ENCODE measurements at places on chromosomes 1 and 21.

GRCh38 chr1:206464456-206464964 is 5.8 kb upstream of the IKBKE start:
- no peak for DNase-seq

DNA sequence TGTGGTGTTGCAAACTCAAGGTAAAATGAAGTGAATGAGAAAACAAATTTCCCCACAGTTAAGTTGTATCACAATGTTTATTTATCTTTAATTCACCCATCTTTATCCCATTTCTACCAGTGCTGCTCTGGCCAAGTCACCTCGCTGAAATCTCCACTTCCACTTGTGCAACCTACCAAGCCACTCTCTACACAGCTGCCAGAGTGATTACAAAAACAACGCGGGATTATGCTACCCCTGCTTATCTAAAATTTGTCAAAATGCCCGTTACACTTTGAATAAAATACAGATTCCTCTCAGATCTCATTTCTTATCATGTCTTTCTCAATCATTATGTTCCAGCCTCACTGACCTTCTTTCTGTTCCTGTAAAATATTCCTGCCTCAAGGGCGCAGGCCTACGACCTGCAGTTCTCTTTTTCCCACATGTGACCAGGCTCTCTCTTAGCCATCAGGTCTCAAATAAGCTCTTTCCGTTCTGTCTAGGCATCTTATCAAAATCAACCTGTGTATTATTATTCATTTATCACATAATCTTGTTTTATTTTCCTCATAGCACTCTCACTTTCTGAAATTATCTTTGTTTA is 95.6 kb downstream of the NTMT2 start:
- DNase-seq = no peak

- DNase-seq = no peak
Measured at GRCh38 chr1:240800291-240800690, 188.3 kb upstream of the GREM2 start.

DNA sequence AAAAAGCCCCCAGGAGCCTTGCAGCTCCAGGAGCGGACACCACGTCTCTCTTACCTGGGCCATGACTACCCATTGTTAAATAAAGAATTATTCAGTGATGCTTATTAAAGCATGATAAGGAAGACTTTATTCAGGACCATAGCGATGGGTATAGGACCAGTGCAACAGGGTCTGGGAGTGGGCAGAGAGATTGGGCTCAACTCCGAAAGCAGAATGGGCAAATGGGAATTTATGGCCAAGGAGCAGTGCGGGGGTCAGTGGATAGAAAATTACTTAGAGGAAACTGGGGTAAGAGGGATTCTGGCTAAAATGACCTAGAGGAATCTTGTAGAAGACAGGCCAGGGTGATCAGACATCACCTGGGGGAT is 580 bp upstream of the ATP5PO start:
- DNase-seq = no peak

- no peak for DNase-seq
Measured at GRCh38 chr21:36697060-36697850, 1.7 kb upstream of the SIM2 start.

GRCh38 chr1:13682444-13682843 is 17.5 kb upstream of the PRDM2 start:
- no peak for DNase-seq

GRCh38 chr21:46429754-46430681 is 28.7 kb upstream of the DIP2A start:
- no peak for DNase-seq

All from stimulated activated CD4-positive, alpha-beta T cell treated with anti-CD3 and anti-CD28 coated beads, Interleukin-1b, Interleukin-23, amount 100 ng/mL, for 1 hour (primary cell).